ENCODE measurements at places on chromosomes 11 and 22.
A peak's percentile ranks its signal among the peaks of the same experiment; 100 is the strongest.

GRCh38 chr11:40376331-40376730, 1083.1 kb downstream of the LRRC4C start:
- H3K27ac ChIP-seq: no peak overlapping the region
- no peaks in the 10 kb centered on the region for H3K36me3 ChIP-seq
- no peaks in the 10 kb centered on the region for H3K27me3 ChIP-seq
- DNase-seq: no peak
- H3K4me3 ChIP-seq: no peak overlapping the region
- H3K4me1 ChIP-seq: no peaks in the 10 kb centered on the region

GRCh38 chr22:19608003-19608690, 83.9 kb upstream of the CLDN5 start:
- DNase-seq: no peak
- no peak overlapping the region for H3K27ac ChIP-seq
- H3K36me3 ChIP-seq: no peaks in the 10 kb centered on the region
- H3K4me1 ChIP-seq: peaks cover 4% of the 10 kb centered on the region

- no peaks in the 10 kb centered on the region for H3K27me3 ChIP-seq
- peaks cover 3% of the 10 kb centered on the region for H3K4me1 ChIP-seq
- H3K27ac ChIP-seq: no peak overlapping the region
- peaks cover 9% of the 10 kb centered on the region for H3K36me3 ChIP-seq
- no peak overlapping the region for H3K4me3 ChIP-seq
Measured at GRCh38 chr22:47155131-47155885, 392.9 kb downstream of the TBC1D22A start.

GRCh38 chr11:98736833-98737232, 283.9 kb upstream of the CNTN5 start:
- no peak overlapping the region for H3K4me3 ChIP-seq
- no peak for DNase-seq
- H3K27me3 ChIP-seq: no peaks in the 10 kb centered on the region
- H3K4me1 ChIP-seq: no peaks in the 10 kb centered on the region

DNA sequence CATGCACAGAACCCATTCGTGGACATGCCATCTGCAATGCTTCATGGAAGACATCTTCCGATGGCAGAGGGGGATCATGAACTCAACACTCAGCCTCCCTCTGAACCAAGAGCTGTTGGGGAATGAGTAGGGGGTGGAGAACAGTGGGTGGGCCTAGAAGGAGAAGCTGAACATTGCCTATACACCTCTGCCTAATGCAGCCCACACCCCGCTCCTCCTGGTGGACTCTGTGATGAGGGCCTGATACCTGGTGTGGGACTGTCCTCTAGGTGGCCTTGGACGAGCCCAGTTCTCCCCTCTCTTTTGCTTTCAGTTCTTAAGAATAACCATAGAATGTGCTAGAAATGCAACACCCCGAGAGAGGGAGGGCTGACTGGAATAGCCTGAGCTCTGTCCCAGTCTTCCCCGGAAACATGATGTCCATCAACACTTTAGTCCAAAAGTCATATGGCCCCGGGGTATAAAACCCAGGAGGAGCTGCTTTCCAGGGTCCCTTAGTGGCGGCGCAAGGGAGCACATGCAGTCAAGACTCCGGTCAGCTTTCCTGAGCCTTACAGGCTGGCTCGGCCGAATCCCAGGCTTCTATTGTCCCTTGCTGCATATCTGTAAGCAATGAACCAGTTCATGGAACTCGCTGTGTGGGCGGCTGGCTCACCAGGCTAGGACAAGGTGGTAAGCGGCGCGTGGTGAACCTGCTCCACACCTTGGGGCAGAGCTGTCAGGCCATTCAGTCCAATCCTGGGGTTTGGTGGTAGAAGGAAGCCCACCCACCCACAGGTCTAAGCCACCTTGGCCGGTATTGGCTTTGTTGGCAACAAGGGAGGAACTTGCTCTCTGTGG, 216.9 kb downstream of the CTTN start:
- no peak overlapping the region for H3K4me3 ChIP-seq
- H3K27ac ChIP-seq: no peak overlapping the region
- no peaks in the 10 kb centered on the region for H3K36me3 ChIP-seq

GRCh38 chr11:95074792-95075563, 8.3 kb downstream of the SRSF8 start:
- no peaks in the 10 kb centered on the region for H3K27me3 ChIP-seq
- DNase-seq: no peak
- no peak overlapping the region for H3K27ac ChIP-seq
- peaks cover 7% of the 10 kb centered on the region for H3K4me1 ChIP-seq
- peaks cover 7% of the 10 kb centered on the region for H3K36me3 ChIP-seq

DNA sequence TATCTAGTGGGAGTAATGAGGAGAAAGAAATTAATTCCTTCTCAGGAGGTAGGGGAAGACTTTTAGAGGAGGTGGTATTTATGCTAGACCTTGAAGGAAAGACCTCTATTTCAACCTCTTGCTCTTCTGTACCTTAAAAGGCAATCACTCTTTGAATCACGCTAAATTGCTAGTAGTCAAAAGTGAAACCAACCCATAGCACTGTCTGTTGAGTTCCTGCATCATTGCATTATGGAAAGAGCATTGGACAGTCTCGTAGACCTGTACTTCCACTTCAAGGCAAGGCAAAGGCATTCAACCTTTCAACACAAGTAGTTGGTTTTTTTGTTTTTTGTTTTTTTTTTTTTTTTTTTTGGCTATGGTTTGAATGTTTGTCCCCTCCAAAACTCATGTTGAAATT, 770.4 kb downstream of the ETS1 start:
- H3K36me3 ChIP-seq: no peaks in the 10 kb centered on the region

DNA sequence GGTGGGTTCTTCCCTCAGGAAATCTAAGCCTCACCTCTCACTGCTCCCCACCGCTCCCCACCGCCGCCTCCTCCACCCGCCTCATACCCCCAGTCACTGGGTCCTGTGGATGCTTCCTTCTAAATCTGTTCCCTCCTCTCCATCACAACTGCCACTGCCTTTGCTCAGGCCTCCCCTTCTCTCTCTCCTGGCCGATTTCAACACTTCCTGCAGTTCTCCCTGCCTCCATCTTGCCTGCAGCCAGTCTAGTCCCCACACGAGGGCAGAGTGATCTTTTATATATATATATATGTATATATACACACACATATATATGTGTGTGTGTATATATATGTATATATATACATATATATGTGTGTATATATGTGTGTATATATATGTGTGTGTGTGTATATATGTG, 27.8 kb downstream of the CREB3L1 start:
- H3K4me1 ChIP-seq: peaks cover 3% of the 10 kb centered on the region
- H3K4me3 ChIP-seq: no peak overlapping the region
- no peak overlapping the region for H3K27ac ChIP-seq

DNA sequence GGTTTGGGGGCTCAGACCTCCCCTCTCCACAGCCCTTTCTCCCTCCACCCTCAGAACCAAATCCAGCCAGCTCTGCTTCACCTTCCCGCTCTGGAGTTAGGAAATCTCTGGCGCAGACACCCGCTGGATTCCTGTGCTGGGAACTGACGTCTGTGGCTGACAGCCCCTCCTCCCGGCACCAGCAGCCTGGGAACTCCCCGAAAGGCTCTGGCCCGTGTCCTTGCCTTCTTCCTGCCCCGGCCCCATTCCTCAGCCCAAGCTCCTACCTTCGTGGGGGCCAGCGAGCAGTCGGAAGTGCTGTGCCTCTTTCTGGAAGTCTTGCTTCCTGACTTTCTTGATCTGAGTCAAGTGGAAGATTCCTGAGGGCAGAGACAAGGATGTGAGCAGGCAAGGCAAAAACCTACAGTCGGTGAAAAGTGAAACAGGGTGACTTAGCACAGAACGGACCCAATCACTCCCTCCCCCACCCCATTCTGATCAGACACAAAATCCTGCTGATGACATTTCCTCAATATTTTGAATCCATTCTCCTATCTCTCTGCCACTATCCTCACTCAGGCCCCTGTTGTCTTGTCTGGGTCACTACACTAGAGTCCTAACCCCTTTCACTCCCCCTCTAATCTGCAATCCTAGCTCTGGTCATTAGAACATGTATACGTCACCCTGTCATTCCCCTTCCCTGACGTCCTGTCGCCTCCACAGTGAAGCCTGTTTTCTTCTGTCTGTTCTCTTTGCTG, 34.1 kb downstream of the CHRDL2 start:
- no peaks in the 10 kb centered on the region for H3K36me3 ChIP-seq
- H3K4me3 ChIP-seq: no peak overlapping the region
- peaks cover under 1% of the 10 kb centered on the region for H3K4me1 ChIP-seq
- H3K27me3 ChIP-seq: peaks cover 14% of the 10 kb centered on the region

DNA sequence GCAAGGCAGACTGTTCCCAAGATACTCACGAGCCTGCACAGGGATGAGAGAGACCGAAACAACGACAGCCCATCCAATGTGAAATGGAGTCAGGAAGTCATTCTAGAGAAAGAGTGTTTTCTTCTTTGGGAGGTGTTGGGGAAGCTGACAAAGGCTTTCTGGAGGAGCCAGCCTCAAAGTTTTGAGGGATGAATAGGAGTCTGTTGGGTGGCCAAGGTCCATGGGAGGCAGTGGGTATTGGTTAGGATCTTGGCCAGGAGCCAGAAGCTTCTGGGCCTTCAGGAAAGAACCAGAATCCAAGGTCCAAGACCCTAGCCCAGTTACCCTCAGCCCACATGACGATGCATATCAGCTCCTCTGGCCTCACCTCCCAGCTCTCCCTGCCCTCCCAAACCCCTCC, 59.9 kb upstream of the SHISAL1 start:
- peaks cover 17% of the 10 kb centered on the region for H3K27me3 ChIP-seq
- no peaks in the 10 kb centered on the region for H3K4me1 ChIP-seq
- H3K27ac ChIP-seq: no peak overlapping the region
- no peak for DNase-seq

DNA sequence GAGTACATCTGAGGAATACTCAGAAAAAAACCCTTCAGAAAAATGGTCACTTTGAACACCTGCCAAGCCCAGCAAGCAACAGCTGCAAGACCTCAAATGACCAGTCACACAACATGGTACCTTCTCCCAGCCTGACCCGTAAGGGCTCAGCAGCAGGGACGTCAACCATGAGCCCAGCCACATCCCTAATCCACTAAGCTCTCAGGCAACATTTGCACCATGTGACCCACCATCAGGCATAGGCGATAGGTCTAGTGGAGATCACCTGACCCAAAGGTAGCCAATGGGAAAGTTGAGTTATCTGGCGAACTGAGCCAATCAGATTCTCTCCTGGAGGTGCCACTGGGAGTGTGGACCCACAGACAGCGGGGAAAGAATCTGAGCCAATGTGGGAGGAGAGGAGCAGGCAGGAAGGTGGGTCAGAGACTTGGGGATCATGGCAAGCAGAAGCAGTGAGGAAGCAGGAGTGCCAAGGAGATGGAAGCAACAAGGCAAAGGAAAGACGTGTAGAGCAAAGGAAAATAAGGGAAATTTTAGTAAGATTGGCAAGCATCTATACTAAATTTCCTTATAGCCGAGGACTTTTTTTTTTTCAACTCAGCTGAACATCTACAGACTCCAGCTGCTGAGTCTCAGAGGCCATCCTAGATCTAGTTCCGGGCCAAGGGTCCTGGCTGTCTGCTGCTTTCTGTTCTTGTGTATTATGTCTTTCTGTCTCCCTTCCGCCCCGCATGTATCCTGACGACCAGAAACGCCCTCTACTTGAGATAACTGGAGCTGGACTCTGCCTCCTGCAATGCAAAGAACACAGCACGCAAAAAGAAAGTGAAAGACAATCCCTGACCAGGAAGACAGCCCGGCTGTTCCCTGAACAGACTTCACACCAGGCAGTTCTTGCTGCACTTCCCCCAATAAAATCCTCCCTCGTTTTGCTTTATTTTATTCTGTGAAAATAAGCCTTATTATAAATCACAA, 11.0 kb upstream of the PLAAT2 start:
- peak overlapping the region; percentile 72 for H3K4me3 ChIP-seq
- no peaks in the 10 kb centered on the region for H3K27me3 ChIP-seq
- no peak for DNase-seq
- peaks cover 17% of the 10 kb centered on the region for H3K4me1 ChIP-seq
- H3K36me3 ChIP-seq: peaks cover 7% of the 10 kb centered on the region

GRCh38 chr22:37848587-37849088, 581 bp upstream of the EIF3L start:
- peaks cover 40% of the 10 kb centered on the region for H3K4me1 ChIP-seq
- H3K27me3 ChIP-seq: no peaks in the 10 kb centered on the region
- peak; percentile 8 for DNase-seq
- H3K27ac ChIP-seq: peak overlapping the region; percentile 99

- DNase-seq: no peak
- no peaks in the 10 kb centered on the region for H3K4me1 ChIP-seq
- no peak overlapping the region for H3K27ac ChIP-seq
- H3K4me3 ChIP-seq: no peak overlapping the region
Measured at GRCh38 chr11:113603277-113604059, 102.6 kb downstream of the TMPRSS5 start.

Data from effector memory CD8-positive, alpha-beta T cell (primary cell).